ENCODE measurements at places on chromosomes 4 and X.

GRCh38 chr4:74543983-74544382 lies 99.0 kb downstream of the AREG start:
- DNase-seq: no peak

DNA sequence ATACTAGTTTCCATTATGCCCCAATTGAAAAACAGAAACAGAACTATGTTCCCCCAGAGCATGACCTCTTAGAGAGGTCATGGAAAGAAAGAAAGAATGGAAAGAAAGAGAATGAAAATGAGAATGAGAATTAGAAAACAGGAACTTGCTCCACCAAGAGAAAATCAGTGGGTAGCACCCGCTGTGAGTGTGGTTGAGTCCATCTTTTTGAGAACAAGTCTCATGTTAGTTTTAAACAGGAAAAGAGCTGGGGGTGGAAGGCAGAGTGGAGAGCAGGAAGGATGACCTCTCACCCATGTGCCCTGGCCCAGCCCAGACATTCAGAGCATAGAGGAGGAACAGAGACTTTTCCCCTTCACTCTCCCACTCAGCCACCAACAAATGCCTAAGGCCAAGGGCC lies 4.9 kb downstream of the GSX2 start:
- no peak for DNase-seq

DNA sequence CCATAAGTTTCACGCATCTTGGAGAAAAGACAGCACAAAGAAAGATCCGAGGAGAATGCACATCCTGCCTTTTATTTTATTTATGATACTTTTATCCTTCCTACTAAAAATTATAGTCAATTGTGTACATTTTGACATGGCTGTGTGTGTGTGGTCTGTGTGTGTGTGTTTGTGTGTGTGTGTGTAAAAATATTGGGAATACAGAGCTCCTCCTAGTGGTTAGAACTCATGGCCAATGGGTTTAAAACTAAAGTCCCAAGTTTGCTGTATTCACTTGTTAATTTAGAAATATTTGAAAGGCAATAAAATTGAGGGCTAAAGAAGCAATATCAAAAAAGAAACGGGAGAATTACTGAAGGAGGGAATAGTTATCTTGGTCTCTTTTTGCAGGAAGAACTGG lies 47.5 kb downstream of the NKX6-1 start:
- DNase-seq: no peak

DNA sequence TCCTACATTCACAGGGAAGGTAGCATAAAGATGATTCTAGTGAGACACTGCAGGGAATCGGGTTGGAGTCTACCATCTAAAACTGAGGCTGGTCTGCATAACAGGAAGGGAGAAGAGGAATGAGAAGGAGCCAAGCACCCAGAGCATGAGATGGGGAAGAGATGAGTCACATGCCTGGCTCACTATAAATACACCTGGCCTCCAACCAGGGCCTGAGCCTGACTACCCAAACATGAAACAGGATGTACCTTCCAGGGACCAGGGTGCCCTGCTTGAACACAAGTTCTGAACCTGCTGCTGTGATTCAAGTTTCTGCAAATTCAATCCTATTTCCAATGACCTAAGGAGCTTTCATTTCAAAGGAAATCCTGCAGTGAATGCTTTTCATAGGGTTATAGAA lies 24.9 kb downstream of the CD99L2 start:
- no peak for DNase-seq

GRCh38 chrX:44580466-44580865 lies 37.8 kb upstream of the FUNDC1 start:
- DNase-seq: no peak

DNA sequence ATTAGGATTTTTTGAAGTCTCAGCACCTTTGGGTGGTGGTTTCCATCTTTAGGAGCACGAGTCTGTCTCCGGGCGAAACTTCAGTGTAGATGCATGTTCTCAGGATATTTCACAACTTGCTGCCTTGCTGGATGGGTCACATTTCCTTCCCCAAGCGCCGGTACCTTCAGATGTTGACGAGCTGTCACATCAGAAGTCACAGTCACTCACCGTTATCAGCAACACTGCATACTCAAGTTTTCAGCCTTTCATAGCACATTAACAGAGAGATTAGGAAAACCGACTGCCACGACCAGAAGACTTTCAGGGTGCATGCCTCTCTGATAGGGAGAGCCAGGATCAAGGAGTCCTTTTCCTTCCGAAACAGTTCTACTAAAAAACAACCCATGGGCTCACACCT lies 77.8 kb downstream of the SHROOM2 start:
- DNase-seq: no peak

DNA sequence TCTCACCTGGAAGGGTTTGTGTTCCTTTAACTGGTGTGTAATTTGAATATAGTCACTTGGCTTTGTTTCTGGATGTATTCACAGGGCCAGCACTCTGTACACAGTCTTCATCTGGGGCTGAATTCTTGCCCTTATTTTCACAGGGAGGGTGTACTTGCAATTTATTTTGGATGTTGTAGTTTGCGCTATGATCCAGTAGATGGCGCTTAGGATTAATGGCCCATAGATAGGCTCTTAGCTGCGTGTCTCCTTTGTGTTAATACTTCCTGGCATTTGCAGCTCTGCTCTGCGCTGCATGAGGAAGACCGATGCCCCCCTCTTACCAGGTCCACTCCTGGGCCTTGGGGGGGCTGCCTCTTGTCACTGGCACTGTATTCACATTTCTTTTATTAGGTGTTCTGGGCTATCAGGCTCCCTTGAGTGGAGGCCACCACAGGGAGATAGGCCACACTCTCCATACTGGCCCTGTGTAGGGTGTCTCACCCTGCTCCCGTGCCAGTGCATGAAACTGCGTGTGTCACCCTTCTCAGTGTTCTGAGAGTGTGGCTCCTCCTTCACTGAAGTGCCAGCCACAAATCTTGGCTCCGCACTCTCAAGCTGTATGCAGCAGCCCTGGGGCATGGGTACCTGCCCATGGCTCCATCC lies 562.2 kb downstream of the ZIC3 start:
- DNase-seq: no peak

DNA sequence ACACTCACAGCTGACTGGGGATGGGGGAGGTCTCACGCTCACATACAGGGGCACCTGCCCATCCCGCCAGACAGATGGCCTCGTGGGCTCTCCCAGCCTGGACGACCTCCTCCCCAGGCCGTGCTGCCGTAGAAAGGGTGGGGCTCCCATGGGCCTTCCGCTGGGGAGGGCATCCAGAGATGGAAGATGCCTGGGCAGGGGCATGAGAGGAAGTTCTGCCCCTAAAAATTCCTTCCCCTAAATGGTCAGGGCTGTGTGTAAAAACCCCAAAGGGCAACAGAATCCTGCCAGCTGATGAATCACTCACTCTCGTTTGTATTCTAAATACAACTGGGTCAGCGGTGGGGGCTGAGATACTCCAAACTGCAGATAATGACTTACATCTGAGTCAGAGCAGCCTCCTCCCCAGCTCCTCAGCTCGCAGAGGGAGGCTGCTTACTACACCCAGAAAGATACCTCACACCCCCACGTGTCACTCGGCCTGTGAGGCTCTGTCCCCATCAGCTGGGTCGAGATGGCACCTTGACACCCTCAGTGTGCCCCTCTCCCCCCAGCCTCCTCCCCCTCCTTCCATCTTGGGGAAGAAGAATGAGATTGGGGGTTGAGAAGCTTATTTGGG lies 10.1 kb downstream of the WDR1 start:
- DNase-seq: peak; percentile 75

DNA sequence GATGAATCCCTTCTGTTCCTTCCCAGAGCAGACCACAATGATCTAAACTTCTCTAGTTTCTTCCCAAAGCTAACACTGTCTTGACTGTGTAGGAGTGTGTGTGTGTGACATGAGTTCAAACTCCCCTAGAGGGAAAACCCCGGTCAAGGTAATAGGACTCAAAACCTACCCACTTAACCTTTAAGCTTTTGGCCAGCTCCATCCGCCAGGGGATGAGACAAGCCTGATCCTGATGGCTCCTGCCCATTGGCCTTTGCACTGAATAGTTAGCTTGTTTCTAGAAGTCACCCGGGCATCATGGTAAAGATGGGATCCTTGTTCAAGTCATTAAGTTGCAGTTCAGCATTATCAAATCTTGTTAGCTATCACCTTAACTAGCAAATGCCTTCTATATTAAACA lies 738.4 kb downstream of the RPA4 start:
- DNase-seq: no peak

- DNase-seq: no peak
Observed at GRCh38 chr4:119536572-119537528, 91.8 kb downstream of the PDE5A start.

GRCh38 chrX:39605183-39605582 lies 492.6 kb downstream of the BCOR start:
- DNase-seq: no peak

DNA sequence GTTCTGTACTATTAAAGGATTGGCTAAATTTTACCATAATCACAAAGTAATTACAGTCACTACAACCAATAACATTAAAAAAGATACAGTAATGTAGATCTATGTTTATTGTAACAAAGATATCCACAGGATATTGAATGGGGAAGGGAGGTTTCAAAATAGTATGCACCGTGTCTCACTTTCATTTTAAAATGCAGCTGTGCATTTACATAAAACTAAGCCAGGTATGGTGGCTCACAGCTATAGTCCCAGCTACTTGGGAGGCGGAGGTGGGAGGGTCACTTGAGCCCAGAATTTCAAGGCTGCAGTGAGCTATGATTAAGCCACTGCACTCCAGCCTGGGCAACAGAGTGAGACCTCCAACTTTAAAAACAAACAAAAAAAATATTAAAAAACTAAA lies 8.5 kb downstream of the SRP72 start:
- no peak for DNase-seq

GRCh38 chr4:54971474-54971950 lies 153.9 kb downstream of the KDR start:
- peak; percentile 9 for DNase-seq

GRCh38 chrX:2520539-2520938 lies 19.8 kb upstream of the DHRSX start:
- DNase-seq: no peak

DNA sequence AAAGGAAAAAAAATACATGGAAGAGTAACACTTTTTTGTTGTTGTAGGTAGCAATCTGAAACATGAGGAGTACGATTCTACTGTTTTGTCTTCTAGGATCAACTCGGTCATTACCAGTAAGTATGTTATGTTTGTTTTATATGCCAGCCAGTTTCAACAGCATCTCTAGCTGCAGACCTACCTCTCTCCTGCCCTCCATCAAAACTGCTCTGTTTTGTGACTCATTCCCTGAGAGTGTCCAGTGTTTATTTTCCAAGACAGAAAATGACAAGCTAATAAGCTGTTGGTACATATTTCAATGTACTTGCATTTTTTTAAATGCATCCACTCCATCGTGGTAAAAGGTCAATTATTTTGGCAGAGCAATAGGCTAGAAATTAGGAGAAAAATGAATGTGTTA lies 347 bp downstream of the AMTN start:
- DNase-seq: no peak

DNA sequence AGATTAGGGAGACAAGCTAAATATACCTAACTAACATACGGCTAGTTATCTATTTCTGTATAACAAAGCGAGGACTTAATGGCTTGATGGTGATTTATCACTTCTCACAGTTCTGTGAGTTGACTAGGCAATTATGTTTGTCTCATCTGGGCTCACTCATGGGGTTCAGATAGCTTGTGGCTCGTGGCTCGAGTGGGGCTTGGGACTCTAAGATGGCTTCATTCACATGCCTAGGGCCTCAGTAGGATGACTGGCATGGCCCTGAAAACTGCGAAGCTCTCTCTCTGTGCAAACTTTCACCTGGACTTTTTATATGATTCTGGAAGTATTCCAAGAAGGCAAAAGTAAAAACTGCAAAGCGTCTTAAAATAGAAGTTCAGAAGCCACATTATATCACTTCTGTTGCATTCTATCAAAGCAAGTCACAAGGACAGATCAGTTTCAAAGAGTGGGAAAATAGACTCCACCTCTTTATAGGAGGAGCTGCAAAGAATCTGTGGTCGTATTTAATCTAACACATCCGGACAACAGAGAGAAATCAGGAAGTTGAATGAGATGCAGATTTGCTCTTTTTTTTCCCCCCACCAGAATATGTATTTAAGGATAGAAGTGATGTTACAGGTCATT lies 491.2 kb downstream of the INPP4B start:
- DNase-seq: no peak

DNA sequence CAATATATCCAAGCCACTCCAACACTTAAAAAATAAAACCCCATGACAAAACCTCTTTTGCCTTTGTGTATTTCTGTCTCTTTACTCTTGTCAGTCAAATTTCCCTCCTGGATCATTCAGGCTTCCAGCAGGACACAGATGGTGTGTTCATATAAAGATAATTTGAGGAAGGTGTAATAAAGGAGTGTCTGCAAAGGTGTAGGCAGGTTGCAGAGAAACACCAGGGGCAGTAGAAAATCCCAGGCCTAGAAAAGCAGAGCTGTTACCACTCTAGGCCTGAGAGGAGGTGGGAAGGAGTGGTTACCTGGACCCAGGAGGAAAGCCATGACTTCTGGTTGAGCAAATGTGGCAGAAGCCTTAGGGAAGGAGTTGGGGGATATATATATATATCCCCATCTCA lies 28.8 kb downstream of the CHRNA9 start:
- DNase-seq: no peak
